SHP77 (cell line): ENCODE measurements at places on chromosomes 16 and 17.

- no peak for DNase-seq
Measured at GRCh38 chr16:4666537-4667202, 26.7 kb upstream of the NUDT16L1 start.

- no peak for DNase-seq
Measured at GRCh38 chr17:385836-386140, 33.2 kb upstream of the RPH3AL start.

GRCh38 chr16:79150632-79151310 is 449.8 kb downstream of the MAF start:
- no peak for DNase-seq

DNA sequence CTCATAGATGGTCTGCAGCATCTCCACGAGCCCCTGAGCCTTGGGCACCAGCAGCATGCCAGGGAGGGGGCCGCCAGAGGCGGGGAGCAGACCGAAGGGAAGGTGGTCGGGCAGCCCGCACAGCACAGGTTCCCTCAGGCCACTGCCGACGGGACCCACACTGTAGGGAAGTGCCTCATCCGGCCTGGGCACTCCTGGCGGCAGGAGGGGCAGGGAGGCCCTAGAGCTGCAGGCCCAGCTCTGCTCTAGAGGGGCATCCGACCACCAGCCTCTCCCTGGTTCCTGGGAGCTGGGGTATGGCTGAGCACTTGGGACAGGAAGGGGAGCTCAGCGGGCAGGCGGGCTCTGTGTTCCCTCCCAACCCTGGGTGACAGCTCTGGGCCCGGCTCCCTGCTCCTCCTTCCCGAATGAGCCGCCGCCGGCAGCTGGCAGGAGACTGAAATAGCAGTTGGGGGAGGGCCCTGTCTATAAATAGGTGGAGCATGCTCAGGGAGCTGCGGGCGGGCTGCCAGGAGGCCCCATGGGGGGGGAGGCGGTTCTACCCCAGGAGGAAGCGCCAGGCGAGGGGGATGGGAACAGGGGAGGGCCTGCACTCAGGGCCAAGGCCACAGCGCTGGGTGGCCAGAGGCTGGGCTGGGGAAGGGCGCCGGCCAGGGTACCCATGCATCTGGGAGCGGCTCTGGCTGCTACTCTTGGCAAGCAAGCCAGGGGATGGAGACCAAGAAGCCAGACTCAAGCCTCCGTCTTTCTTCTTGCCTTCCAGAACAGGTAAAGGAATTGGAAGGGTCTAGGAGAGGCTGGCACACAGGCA is 12.4 kb downstream of the HDAC5 start:
- DNase-seq = peak; percentile 99

GRCh38 chr16:55436587-55436986 is 42.4 kb upstream of the MMP2 start:
- DNase-seq = no peak

GRCh38 chr16:4321286-4322120 is 5.6 kb downstream of the GLIS2 start:
- no peak for DNase-seq

GRCh38 chr16:29126057-29126494 is 141.2 kb downstream of the LAT start:
- DNase-seq = no peak

GRCh38 chr17:13337864-13338371 is 263.8 kb downstream of the HS3ST3A1 start:
- peak; percentile 81 for DNase-seq

GRCh38 chr17:60887614-60888028 is 210.0 kb downstream of the BCAS3 start:
- DNase-seq = peak; percentile 2

DNA sequence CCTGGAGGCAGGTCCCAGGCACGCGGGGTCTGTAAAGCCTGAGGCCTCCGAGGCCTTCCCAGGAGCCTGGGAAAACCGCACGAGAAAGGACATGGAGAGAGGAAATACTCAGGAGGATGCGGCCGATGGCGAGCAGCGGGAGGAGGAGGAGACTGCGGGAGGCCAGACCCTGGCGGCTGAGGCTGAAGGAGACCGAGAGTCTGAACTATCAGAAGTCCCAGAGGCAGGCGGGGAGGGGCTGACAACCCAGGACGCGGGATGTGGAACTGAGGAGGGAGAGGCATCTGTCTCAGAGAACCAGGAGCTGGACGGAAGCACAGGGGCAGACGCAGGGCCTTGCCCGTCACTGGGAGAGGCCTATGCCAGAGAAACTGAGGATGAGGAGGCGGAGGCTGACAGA is 2.4 kb downstream of the APOBR start:
- no peak for DNase-seq

DNA sequence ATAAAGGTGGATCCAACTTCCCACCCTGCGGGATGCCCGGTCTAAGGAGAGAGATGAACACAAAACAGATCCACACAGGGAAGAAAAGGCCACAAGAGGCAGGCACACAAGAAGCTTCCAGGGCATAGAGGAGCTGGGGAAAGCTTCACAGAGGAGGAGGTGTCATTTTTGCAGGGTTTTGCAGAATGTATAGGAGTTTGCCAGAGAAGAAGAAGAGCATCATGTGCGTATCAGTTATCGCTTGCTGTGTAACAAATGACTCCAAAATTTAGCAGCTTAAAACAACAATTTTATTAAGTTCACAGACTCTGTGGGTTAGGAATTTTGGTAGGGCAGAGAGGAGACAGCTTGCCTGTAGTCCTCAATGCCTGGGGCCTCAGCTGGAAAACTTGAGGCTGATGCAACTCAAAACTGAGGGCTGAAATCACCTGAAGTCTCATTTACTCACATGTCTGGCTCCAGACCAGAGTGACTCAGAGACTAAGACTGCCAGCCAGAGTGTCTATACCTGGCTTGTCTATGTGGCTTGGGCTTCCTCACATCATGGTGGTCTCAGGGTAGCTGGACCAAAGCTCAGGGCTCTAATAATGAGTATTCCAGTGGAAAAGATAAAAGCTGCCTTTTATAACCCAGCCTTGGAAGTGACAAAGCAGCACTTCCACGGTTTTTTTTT is 33.9 kb upstream of the ZNF423 start:
- no peak for DNase-seq

DNA sequence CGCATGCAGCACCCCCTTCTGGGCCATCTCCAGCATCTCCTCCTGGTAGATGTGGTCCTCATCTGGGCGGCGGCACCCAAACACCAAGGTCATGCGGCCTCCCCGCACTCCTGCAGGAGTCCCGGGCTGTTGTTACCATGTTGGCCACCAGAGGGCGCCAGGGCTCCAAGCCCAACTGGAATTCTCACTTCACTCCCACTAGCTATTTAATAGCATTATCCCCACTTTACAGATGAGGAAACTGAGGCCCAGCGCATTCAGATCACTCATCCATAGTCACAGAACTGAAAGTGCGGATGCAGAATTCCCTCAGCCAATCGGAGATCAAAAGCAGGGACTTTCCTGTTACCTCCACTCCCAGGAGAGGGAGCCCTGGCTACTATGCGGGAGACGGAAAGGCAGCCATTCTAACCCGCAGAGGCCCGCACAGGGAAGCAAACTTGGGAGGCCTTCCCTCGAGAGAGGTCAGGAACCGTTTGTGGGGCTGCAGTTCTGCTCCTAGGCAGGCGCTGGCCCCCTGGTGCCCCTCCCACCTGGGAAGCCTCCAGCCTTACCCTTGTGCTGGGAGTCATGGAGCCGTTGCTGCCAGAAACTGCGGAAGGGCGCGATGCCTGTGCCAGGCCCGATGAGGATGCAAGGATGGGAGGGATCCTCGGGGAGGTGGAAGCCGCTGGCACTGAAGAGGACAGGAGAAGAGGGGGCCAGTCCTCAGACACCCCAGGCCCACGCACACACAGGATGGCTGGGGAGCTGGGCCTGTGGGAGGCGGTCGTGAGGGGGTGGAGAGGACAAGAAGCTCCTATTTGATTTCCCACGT is 40.1 kb downstream of the NOS2 start:
- peak; percentile 41 for DNase-seq

DNA sequence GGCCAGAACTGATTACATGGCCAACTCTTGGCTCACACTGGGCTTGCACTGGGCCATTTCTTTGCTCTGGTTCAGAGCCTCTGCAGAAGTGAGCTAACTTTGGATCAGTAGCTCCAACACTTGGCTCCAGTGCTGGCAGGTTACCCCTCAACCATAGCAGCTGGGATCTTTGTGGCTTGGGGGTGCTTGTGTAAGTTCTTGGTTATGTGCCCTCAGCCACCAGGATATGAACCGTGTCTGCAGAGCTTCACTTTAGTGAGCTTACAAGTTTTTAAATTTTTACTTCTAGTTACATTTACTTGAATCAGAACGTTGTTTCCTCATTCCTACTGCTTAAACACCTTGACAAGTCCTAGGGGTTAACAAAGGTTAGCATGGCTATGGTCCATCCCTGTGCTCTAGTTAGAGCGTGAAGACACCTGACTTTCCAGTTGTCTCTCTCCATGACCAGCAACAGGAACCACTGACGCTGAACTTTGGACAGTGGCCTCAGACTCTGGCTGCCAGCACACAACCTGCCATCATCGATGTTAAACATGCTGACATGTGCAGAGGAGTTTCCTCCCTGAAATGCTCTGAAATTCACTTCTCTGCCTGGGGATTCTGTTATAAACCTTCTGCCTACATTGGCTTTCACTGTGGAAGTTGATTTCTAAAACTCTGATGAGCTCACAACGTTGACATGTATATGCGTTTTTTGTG is 4.1 kb downstream of the PDF start:
- DNase-seq = no peak

- DNase-seq = no peak
Measured at GRCh38 chr17:12821376-12821940, 32.2 kb downstream of the ARHGAP44 start.

GRCh38 chr16:30941600-30942425 is 7.1 kb upstream of the ORAI3 start:
- peak; percentile 79 for DNase-seq

GRCh38 chr16:81499576-81500380 is 55.2 kb downstream of the CMIP start:
- no peak for DNase-seq

DNA sequence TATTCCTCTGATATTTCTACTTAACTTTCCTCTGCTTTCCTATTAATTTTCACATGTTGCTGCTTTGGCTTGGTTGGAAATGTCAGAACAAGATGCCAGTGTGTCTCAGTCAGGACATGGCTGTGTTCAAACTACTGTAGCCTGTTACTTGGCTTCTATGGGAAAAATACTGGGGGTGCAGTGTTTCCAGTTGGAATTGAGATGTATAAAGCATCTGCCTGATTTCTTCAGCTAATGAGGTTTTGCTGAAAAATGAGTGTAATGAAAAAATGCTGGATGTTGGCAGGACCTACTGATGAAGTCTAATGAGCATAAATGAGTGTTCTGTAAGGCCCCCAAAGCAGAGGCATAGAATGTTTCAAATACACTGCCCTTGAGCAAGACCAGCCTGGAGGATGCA is 166.6 kb downstream of the PHKB start:
- no peak for DNase-seq

DNA sequence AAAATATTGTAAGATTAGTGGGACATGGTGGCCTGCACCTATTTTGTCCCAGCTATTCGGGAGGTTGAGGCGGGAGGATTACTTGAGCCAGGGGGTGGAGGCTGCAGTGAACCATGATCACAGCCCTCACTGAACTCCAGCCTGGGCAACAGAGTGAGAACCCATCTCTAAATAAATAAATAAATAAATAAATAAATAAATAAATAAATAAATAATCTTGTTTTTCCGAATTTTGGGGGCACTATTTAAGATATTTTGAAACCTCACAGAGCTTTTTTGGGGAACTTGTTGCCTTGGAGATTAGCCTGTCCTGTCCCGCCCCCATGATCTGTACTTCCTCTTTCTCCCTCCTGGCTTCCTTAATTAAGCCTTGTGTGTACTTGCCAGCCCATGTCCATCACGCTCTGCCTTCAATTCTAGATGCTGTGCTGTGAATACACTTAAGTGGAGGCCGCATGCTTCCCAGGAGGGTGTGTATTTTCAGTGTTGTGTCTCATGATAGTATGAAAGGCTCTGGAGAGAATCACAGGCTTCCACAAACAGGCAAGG is 4.4 kb downstream of the LGALS9 start:
- no peak for DNase-seq

- DNase-seq = no peak
Measured at GRCh38 chr17:2060681-2061440, 6.0 kb downstream of the HIC1 start.

DNA sequence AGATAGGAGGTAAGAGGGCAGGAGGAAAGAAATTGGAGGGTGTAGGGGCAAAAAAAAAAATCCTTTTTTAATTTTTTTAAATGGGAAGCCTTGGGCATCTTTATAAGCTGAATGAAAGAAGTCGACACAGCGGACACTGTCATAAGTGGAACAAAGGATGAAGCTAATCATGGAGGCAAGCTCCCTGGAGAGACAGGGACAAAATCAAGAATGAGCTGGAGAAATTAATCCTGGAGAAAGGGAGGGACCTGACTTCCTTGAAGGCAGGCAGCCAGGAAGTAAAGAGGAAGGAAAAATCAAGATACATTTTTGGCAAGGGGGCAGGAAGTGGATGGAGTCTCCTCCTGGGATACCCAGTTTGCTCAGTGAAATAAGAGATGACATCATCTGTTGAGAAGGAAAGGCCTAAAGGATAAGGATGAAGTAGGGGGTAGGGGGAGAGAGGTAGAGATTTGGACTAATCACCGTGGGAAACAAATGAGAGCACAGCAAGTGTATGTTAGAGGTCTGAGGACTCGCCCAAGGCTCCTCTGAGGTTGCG is 179.3 kb downstream of the SLC39A11 start:
- DNase-seq = no peak

DNA sequence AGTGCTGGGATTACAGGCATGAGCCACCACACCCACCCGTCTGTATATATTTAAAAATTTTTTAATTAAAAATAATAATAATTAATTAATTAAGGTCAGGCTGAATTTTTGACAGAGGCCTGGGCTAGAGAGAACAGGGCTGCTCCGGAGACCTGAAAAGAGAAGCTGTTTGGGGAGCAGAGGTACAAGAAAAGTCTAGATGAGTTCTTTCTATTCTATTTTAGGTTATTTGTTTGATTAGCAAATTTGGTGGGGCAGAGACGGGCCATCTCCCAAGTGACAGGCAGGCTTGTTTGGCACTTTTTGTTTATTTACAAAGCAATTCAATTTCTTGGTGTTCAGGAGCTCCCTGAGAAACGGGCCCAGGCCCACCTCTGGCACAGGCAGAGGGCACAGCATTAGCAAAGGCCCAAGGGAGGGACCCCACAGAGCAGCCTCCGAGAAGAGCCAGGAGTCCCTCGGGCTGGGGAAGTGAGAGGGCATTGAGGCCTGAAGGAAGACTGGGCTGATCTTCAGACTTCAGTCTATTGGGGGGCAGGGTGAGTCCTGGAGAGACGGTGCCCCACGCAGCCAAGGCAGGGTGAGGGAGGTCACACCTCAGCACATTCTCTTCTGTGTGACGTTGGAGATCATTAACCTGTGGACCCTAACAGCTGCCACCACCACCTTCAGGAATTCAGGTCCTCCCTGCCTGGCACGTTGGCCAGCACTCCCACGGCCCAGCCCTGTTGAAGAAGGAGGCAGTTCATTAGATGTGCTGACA is 10.8 kb upstream of the RIPOR1 start:
- DNase-seq = no peak

DNA sequence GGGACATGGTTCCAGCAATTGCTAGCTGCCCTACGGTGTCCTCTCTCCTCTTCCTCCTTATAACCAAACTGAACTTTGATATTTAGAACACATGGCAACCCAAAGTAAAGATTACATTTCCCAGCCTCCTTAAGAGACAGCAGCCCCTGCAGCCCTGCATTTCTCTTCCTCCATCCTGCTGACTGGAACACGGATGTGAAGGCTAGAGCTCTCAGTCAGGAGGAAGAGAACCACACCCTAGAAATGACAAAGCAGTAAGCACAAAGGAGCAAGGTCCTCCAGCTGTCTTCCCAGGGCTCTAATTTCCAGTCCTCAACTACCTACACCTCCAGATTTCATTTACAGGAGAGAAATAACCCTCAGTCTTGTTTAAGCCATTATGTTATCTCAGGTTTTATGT is 10.9 kb downstream of the DYNC1LI2 start:
- no peak for DNase-seq
